ENCODE measurements at places on chromosomes 4 and X.

DNA sequence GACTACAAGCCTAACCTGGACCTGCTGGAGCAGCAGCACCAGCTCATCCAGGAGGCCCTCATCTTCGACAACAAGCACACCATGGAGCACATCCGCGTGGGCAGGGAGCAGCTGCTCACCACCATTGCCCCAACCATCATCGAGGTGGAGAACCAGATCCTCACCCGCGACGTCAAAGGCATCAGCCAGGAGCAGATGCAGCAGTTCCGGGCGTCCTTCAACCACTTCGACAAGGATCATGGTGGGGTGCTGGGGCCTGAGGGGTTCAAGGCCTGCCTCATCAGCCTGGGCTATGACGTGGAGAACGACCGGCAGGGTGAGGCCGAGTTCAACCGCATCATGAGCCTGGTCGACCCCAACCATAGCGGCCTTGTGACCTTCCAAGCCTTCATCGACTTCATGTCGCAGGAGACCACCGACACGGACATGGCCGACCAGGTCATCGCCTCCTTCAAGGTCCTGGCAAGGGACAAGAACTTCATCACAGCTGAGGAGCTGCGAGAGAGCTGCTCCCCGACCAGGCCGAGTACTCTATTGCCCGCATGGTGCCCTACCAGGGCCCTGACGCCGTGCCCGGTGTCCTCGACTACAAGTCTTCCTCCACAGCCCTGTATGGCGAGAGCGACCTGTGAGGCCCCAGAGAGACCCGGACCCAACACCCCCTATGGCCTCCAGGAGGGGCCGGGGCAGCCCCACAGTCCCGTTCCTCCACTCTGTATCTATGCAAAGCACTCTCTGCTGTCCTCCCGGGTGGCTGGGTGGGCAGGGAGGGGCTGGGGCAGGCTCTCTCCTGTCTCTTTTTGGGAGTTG, 486.2 kb downstream of the TRAM1L1 start:
- DNase-seq = no peak

DNA sequence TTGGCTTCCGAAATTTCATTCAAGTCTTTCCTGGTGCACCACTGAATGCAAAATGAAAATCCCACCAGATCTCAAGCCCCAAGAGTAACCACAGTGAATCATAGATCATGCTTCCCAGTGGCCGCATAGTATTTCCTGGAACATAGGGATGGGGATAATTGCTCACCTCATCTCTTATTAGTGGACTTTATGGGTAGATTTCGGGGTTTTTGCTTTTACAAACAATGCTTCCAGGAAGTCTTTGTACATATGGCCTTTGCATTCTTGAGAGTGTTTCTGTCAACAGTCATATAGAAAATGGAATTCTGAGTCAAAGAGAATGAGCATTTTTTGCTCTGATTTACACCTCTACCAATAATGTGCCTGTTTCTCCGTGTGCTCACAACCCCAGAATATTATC, 53.4 kb downstream of the PPEF2 start:
- DNase-seq = peak; percentile 67

DNA sequence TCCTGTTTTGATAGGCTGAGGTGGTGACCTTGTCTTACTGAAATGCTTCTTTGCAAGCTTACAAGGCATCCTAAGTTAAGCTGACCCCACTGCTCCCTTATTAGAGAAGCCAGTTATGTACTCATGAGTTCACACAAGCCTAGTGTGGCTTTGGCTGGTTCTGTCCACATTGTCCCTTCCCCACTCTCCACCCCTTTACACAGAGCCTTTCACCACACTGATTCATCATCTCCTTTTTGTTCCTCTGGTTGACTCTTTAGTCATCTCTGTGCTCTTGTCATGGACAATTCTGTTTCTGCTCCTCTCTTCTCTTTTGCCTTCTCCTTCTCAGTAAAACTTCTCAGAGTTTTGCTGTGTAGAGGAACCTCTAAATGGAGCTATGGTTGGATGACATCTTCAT, 4.9 kb downstream of the CHRNA9 start:
- no peak for DNase-seq

GRCh38 chr4:21769404-21770147, 179.0 kb downstream of the KCNIP4 start:
- DNase-seq = peak; percentile 76

DNA sequence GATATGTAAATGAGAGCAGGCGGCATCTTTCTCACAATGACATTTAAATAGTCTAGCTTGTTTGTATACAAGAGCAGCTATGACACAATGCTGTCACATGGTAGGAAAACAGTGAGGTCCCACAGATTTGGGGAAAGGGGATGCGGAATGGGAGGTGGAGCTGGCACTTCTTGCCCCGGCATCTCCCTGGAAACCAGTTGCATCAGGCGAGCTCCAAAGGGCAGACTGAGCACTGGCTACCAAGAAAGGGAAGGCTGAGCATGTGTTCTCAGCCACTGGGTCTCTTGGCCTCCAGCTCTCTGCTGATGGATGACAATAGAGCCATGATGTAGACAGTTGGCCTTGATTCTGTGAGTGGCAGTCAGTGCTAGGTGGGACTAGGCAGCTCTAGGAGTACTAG, 109.0 kb downstream of the UCHL1 start:
- no peak for DNase-seq

DNA sequence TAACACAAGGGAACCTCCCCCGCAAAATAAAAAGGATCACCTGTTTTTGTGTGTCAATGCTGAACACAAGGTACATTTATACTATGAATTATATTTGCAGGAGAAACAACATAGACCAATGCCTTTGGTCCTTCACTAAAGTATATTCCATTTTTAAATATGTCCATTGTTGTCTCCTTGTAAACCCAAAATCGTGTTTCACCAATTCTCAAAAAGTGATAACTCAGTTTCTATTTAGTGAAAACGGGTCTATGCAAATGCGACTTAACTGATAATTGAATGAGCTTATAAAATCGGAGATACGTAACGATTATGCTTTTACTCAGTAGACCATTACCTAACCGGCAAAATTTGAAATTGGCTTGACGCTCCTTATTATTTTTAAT, 2.1 kb downstream of the BRWD3 start:
- DNase-seq = no peak

GRCh38 chr4:154399259-154399974, 92.2 kb downstream of the DCHS2 start:
- DNase-seq = peak; percentile 3

DNA sequence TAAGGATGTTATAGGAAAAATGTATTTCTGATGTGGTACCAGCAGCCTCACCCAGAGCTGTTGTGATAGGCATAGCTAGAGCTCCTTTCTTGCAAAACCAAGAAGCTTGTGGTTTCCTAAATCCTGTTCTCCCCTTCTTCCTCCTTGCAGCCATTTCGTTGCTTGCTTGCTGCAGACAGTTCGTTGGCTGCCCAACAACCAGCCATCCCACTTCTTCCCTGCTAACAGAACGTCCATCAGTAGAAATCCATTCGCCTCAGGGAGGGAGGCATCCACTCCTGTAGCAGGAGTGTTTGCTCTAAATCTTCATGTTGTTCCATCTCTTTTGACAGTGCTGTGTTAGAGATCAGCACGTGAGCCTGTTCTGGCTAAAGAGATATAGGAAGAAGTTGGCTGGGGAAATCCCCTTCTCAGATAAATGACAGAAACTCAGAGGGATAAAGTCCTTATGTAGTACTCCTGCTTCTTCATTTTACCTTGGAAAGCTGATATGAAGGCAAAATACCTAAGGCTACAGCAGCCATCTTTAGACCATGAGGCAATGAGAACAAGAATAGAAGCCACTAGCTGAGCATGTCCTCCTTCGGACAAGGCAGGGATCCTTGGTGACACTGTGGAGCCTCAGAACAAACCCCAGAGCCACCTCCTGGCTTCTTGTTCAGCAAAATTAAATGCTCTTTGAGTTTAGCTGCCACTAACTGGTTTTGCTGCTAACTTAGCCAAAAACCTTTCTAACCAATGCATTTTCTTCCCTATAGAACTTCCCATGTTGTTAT, 68.4 kb upstream of the RELL1 start:
- DNase-seq = no peak

- DNase-seq = no peak
These were observed 74.7 kb downstream of the LPAR4 start for GRCh38 chrX:78822157-78822690.

Measured in HCEC 1CT (cell line).